Pulmonary artery endothelial cell (primary cell): ENCODE measurements at places on chromosomes 1 and 21.

GRCh38 chr1:80158266-80158665, 1151.7 kb upstream of the ADGRL4 start:
- no peak for DNase-seq

GRCh38 chr1:3891329-3891865, 8.7 kb downstream of the C1orf174 start:
- DNase-seq: no peak

DNA sequence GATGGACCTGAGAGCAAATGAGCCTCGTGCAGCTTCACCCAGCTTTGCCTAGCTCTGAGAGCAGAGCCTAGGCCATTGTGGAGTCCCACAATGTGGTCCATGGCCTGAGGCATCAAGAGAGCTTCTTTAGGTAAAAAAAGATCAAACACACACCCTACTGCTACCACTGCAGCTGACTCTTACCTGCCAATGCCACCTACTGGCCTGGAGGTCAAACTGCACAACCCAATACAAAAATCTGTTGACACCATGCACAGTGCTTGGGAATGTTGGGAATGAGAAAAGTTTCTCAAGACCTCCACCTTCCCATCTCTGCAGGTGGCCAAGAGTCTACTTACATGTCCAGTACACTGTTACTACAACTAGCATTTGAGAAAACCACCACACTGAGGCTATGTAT, 60.6 kb downstream of the UCHL5 start:
- DNase-seq: no peak

GRCh38 chr1:13956393-13956792, 256.4 kb downstream of the PRDM2 start:
- no peak for DNase-seq

DNA sequence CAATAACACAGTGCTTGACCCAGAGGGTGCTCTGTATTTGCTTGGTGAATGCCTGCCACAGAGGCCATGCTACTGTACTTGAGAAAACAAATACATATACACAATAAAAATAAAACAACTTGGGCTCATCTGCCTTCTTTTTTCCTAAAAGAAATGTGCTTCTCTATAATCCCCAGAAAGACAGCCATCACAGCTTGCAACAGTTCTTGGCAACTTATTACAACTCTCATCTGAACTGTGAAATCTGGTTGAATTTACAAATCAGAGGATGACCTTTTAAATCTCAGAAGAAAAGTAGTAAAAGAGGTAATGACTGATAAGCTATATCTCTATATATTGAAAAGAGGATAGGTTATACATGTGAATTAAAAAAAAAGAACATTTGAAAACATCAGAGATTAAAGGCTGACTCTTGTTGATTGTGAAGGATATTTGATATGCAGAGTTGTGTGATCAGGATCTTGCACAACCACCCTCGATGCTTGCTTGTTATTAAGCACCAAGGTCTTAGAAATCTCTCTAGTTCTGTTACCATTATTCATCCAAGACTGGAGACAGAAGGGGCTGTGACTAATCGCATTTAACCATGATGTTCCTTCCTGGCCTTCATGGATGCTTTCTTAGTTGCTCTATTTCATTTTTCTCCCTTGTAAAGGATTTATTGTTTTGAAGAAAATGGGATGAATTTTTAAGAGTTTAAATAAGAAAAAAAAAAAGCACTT, 213.4 kb downstream of the APP start:
- no peak for DNase-seq

DNA sequence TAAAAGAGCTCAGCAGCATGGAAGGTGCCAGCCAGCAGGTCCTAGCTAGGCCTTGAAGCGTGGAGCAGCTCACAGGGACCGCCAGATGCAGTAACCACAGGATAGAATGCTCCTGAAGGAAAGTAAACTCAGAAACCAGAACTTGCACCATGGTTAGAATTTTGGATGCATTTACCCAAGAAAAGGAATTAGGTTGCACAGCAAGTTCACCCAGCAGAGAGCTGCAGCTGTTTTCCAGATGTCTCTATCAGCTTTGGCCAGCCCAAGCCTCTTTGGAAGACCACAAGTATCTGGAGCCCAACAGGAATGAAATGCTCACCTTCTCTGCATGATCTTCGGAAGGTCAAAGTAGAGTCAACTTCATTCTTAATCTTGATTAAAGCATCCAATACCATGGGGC, 21.0 kb upstream of the ATP13A2 start:
- no peak for DNase-seq

GRCh38 chr1:101203820-101204540, 32.8 kb upstream of the S1PR1 start:
- DNase-seq: no peak

DNA sequence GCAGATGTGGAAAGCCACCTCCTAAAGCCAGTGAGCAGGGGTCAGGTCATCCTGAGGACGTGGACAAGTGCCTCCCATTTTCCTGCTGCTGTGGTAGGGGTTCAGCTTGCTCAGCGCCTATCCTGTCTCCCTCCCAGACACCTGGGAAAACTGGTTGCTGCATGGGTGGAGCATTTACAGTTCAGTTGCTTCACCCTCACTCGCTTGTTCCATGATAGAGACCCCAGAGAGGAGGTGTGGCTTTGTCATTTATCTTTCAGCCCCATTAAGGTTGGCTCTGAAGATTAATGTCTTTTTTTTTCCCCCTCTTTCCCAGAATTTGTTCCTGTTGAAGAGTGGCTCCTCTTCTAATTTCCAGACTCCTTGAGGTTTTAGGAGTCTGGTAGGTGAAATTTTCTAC, 9.2 kb downstream of the VANGL1 start:
- DNase-seq: no peak

DNA sequence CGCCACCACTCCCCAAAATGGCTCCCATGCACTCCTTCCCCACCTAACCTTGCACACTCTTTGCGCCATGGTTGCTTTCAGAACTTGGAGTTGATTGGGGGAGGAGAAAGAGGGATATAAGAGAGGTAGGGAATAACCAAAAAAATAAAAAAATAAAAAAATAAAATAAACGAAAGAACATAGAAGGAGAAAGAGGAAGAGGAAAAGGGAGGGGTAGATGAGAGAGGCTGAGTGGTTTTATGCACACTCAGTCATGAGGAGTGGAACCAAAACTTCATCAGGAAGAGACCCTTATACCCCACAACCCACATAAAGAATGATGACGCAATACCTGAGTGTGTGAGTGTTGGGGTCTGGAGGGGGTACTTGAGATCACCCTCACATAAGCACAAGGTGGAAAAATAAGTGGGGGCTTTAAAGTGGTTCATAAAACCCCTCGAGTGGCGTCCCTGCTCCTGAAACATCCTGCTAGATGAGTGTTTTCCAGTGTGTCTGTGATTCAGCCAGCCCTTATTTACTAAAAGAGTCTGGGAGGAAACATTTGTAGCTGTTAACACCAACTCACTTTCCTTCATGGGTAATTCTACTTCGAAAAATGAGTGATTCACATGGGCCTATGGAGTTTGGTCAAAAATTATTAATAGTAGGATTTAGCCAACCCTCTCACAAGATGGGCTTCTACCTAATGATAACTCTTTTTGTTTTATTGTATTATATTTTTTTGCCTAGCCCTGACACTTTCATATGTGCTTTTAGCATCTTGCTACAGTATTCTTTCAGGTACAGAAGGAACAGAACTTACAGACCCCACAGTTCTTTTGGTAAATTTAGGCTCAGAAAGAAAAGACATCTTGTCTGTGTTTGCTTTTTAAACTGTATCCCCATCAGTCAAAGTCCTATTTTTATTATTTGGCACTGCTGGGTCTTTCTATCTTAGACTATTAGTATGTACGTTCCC, 5.2 kb downstream of the SLAMF1 start:
- DNase-seq: no peak

DNA sequence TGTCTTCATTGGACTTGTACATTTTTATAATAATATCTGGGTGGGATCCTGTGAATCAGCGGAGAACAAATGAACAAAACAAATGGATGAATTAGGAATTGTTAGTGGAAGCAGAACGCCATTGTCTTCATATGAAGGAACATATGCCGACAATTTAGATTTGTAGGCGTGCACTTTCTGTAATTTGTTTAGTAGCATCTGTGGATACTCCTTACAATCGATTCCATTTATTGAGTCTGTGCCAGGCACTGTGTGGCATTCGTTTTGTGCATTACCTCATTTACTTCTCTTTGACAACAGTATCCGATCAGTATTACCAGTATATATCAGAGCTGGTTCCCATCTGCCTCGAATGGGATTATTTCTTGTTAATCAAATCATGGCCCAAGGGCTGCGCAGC, 61.9 kb downstream of the PRDM2 start:
- no peak for DNase-seq

DNA sequence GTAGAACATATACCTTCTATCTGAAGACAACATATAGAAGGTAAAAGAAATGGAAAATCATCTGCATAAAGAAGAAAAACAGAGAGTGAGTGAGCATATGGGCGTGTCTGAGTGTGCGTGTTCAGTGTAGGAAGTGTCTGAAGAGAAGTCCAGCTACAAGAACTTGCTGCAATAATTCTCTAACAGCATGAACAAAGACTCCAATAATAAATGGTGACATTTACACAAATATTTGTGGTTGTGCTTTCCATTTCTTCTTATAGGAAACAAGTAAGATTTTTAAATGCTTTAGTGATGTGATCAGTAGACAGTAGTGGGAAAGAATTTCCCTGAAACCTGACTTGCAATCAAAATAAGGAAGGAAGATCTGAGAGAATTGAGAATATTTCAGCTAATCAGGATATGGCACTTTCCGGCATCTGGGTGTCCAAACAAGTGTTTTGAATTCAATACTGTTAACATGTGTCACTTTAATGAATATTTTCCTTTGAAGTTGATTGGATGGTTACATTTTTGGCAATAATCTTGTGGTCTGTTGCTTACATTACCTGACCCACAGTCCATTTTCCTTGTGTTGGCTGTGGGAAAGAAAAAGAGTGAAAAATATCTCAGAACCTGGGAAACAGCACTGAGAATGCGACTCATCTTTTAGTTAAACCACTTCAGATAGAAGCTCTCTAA, 154.0 kb downstream of the TGFB2 start:
- DNase-seq: no peak

GRCh38 chr1:209692745-209693504, 11.7 kb upstream of the HSD11B1 start:
- DNase-seq: peak; percentile 48

- DNase-seq: no peak
Measured at GRCh38 chr1:34983700-34984355, 1.3 kb downstream of the TMEM35B start.

- DNase-seq: no peak
Measured at GRCh38 chr1:115544131-115544530, 97.6 kb upstream of the VANGL1 start.

DNA sequence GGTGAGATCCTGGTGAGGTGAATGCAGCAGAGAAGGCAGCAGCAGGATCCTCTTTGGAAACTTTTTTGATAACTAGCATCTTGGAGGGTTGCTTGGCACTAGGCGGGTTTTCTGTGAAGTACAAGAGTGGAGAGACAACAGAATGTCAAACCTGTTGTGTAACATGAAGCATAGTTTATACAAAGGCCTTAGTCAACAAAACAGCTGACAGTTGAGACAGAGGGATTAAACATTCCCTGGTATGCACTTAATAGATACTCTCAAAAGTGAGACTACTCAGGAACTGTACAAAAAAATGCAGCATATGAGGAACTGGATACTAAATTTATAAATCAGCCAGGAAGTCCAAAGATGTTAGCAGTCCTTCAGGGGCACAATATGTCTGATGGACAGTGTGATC, 16.4 kb upstream of the CCDC17 start:
- no peak for DNase-seq

- peak; percentile 8 for DNase-seq
Measured at GRCh38 chr1:180252638-180253536, 22.8 kb downstream of the LHX4 start.

GRCh38 chr1:115089420-115090185, at the start of gene TSPAN2:
TSS of gene TSPAN2 (minus strand) at chr1:115089503. CDS start at chr1:115089432, 71 bp downstream.
- no peak for DNase-seq

DNA sequence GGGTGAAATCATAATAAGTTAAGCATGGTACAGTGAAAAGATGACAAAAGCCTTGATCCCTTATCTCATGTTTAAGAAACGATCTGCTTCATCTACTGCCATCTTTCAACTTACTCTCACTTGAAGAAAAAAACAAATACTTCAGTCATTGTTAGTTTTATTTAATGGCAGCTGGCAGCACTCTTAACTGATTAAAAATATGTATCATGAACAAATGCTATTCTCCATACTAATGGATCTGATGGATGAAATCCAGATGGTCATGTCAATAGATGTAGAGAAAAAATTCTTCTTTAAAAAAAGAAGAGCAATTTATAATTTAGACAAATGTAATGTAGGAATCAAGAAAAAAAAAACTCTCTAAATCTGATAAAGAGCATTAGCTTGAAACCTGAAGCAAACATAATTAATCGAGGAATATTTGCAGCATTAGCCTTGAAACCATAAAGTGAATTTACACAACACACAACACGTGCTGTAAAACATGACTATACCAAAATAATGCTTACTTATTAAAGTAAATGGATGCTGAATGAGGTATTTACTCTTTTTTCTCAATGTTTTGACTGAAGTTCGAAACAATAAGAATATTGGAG, 579.0 kb upstream of the ADAMTS5 start:
- no peak for DNase-seq

- no peak for DNase-seq
Measured at GRCh38 chr1:57683037-57683942, 259.4 kb upstream of the DAB1 start.

DNA sequence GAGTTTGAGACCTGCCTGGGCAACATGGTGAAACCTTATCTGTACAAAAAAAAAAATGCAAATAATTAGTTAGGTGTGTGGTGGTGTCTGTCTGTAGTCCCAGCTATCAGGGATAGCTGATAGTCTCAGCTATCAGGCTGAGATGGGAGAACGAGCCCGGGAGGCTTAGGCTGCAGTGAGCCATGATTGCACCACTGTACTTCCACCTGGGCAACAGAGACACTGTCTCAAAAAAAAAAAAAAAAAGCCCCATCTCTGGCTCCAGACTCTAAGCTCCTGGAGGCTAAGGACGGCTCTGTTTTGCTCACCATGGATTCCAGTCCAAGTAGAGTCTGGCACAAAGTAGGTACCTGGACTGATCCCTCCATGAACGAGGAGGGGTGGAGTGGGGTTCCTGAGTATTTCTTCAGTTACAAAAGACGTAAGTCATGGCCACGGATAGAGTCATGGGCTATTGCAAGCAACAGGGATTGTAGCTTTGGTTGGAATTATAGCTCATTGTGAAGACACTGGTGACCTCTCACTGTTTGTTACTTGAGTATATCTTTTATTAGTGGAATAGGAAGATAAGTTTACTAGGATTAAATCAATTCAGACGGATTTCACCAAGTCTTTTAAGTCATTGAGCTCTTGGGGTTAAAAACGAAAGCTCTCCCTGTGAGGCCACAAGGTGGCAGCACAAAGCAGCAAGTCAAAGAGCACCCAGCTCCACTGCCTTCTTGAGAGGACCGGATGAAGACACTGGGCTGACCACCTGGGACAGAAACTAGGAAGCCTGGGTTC, 35.6 kb upstream of the TMEM61 start:
- peak; percentile 57 for DNase-seq
